ENCODE measurements at places on chromosomes 1 and 21.

GRCh38 chr1:2642560-2643413, 10.0 kb upstream of the MMEL1 start:
- DNase-seq: peak; percentile 16

DNA sequence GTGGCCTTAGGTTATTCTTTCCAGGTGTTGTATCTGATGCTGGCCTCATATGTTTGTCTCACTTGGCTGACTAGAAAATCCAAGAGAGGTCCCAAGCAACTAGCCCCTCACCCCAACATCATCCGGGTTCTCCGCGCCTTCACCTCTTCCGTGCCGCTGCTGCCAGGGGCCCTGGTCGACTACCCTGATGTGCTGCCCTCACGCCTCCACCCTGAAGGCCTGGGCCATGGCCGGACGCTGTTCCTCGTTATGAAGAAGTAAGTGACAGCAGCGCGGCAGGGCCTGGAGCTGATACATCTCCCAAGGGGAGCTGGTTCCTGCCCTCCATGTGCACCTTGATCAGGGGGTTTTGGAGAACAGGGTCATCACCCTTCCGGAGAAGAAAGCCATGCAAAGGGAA, 11.2 kb downstream of the PINK1 start:
- no peak for DNase-seq

GRCh38 chr1:26281971-26282370, 2.1 kb downstream of the SH3BGRL3 start:
- no peak for DNase-seq

DNA sequence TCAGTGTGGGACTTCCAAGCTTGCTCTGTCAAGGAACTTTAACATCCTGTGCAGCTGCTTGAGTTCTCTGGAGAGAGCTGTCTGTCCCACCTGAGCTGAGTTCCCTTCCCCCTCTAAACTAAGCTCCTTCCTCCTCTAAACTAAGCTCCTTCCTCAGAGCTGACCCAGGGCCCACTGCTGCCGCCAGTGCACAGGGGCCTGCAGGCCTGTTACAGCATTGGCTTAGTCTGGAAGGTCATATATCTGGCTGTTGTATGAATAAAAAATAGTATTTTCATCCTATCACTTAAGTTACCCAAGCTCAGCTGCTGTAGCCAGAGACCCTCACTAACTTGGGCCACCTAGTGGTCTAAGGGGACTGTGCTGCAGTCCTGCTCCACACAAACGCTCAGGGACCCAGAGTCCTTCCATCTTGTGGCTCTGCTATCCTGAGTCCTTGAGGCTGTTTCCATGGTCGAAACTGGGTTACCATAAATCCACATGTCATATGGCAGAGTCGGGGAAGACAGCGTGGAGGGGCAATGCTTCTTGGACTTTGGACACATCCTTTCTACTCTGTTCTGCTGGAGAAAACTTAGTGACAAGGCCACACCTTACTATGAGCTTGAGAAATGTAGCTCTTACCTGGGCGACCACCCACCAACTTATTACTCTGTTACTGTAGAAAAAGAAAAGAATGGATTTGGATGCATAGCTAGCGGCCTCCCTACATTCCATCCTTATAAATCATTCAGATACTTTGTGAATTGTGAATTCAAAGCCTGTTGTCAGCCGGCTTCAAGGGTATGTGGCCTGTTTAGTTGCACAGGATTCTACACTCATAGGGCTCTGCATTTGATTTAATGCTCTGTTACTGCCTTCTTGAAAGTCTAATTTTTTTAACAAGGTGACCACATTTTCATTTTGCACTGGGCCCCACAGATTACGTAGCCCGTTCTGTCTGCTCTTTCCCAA, 71.4 kb upstream of the GCLM start:
- no peak for DNase-seq

DNA sequence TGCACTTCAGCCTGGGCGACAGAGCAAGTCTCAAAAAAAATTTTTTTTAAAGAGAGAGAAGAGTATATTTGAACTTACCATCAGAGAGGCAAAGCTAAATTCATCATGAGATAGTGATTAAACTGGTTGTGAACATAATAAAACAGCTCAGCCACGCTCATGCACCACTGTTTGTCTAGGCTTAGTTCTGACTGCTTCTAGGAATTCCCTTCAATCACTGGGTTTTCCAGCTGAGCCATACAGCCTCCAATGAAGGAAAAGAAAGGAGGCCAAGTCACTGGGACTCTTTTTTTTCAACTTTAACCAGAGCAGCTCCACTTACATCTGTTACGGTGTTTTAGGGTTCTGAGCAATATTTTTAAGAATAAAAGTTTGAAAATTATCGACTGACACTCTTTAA, 50.4 kb upstream of the HNRNPU start:
- no peak for DNase-seq

GRCh38 chr1:198627436-198628066, 11.3 kb upstream of the PTPRC start:
- no peak for DNase-seq

DNA sequence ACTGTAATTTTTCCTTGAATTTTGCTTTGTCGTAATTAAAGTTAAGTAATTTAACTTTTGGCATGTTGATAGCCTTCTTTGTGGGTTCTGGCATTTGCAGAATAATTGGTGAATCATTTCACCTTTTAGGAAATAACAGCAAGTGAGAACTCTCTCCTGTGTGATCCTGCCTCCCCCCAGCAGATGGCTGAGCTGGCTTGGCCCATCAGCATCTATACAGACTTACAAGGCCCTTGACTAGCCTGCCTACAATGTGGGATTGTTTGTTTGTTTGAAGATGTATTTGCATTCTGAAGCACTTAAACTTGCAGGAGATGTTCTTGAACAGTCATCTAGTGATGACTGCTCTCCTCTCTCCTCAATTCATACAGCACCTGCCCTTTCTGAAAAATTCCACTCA, 55.9 kb downstream of the MACO1 start:
- DNase-seq: peak; percentile 20

GRCh38 chr1:233140499-233140898, 155.0 kb downstream of the PCNX2 start:
- DNase-seq: no peak

DNA sequence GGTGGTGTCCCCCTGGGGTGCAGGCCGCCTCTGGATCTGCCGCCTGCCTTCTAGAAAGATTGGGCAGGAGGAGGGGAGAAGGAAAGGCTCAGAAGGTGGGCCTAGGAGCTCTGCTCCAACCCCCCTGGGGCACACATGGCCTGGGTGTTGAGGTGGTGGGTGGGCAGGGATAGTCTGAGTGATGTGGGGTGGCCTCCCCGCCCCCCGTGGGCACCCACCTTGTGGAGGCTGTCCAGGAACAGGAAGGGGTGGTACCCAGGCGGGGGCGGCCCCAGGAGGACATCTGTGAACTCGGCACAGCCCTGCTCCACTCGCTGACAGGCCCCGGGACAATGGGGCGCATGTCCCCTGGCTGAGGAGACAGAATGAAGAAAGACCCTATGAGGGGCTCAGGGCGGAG, 54.9 kb downstream of the MORN1 start:
- no peak for DNase-seq

- no peak for DNase-seq
Observed at GRCh38 chr1:3119061-3119460, 50.1 kb downstream of the PRDM16 start.

GRCh38 chr1:39272798-39273469, 68.4 kb downstream of the MACF1 start:
- no peak for DNase-seq

GRCh38 chr1:171172471-171172870, 12.6 kb upstream of the FMO2 start:
- DNase-seq: no peak

- DNase-seq: no peak
Observed at GRCh38 chr21:29145852-29146453, 15.5 kb downstream of the MAP3K7CL start.

- DNase-seq: no peak
Observed at GRCh38 chr1:44029260-44029910, 1.9 kb downstream of the SLC6A9 start.

DNA sequence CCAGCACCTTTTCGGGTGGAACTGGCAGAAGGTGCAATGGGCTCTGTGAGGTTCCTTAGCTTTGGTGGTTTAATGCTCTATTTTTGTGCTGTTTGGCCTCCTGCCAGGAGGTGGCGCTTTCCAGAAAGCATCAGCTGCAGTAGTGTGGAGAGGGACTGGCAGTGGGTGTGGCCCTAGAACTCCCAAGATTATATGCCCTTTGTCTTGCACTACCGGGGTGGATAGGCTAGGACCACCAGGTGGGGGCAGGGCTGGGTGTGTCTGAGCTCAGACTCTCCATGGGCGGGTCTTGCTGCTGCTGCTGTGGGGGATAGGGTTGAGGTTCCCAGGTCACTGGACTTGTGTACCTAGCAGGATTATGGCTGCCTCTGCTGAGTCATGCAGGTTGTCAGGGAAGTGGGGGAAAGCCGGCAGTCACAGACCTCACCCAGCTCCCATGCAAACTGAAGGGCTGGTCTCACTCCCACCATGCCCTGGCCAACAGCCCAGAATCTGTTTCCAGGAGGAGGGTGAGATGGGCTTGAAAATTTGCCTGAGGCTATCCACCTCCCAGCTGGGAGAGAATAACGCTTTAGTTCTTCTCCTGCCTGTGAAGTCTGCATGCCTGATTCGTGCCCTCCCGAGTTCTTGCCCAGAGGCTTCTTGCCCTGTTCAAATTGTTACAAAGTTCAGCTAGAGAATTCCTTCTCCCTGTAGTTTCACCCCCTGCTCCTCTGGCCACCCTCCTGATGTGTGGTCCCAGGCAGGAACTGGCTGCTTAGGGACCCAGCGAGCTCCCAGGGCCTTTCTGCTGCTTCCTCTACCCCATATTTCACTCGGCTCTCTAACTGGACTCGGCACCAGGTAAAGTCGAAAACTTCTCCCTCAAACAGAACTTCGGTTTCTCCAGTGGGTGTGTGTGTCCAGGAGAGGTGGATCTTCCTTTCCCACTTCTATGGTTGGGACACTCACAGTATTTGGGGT, 76.5 kb upstream of the BTG3 start:
- DNase-seq: peak; percentile 63

DNA sequence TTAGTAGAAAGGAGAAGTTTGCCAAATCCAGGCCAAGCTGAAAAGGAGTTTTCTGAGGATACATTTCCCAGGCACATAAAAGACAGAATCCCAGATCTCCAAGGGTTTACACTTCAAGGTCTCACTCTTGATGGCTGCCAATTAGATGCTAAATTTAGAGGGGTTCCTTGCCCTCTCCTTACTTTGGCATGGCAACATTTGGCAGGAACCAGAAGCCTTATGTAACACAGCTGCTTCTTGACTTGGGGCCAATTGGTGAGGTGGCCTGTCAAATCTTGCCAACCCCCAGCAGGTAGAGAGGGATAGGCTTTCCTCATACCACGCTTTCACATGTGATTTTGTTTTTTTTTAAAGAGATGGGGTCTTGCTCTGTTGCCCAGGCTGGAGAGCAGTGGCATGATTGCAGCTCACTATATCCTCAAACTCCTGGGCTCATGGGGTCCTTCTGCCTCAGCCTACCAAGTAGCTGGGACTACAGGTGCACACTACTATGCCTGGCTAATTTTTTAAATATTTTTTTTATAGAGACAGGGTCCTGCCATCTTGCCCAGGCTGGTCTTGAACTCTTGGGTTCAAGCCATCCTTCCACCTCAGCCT, 25.2 kb upstream of the NKAIN1 start:
- DNase-seq: no peak

GRCh38 chr1:76857973-76858372, 9.3 kb upstream of the ST6GALNAC5 start:
- no peak for DNase-seq

DNA sequence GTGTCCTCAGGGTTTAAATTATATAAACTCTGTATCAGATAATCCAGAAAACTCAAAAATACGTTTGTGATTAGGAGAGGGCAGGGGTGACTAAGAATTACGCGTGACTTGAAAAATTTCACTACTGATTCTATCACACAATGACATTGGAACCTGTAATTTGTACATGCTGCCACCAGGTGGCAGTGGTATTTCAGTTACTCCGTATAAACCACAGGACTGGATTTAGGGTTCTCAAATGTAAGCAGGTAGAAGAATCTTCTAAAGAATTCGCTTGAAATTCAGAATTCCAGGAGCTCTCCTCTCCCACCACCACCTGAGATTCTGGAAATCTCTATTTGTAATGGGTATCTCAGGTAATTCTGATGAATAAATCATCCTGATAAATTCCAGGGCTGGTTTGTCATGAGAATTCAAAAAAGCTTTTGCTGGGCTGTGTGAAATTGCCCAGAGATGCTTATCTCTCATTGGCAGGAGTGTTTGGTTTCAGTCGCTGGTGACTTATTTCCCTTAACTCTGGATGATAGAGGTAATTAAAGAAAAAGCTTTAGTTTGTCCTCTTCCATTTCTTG, 1.7 kb upstream of the KRTAP7-1 start:
- DNase-seq: no peak

DNA sequence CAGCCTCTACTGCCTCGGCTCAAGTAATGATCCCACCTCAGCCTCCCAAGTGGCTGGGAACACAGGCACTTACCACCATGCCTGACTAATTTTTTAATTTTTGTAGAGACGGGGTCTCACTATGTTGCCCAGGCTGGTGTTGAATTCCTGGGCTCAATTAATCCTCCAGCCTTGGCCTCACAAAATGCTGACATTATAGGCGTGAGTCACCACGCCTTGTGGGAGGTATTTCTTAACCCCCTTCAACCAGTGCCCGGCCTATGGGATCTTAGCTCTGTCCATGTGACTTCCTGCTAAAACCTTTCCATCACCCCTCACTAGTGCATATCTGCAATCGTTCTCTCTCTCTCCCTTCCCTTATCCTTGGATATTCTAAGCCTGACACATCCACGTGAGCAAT, 86.4 kb downstream of the FOXD2 start:
- no peak for DNase-seq

DNA sequence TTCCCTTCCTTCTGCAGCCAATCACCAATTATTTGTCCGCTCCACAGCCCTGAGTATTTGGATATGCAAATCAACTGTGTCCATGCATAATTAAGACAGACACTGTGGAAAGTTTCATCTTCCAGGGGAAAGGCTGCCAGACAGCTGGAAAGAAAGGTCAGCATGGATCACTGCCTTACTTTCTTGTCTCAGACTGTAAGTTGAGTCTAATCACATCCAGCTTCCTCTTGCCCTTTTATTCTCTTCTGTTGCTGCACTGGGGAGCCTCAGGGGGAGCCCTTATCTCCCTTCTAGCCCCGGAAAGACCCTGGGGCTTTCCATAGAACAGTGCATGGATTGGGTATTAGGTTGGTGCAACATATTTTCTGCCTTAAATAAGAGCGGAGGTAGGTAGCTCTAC, 182.9 kb downstream of the OMA1 start:
- no peak for DNase-seq

- DNase-seq: no peak
Observed at GRCh38 chr1:241114699-241115233, 242.2 kb downstream of the RGS7 start.

DNA sequence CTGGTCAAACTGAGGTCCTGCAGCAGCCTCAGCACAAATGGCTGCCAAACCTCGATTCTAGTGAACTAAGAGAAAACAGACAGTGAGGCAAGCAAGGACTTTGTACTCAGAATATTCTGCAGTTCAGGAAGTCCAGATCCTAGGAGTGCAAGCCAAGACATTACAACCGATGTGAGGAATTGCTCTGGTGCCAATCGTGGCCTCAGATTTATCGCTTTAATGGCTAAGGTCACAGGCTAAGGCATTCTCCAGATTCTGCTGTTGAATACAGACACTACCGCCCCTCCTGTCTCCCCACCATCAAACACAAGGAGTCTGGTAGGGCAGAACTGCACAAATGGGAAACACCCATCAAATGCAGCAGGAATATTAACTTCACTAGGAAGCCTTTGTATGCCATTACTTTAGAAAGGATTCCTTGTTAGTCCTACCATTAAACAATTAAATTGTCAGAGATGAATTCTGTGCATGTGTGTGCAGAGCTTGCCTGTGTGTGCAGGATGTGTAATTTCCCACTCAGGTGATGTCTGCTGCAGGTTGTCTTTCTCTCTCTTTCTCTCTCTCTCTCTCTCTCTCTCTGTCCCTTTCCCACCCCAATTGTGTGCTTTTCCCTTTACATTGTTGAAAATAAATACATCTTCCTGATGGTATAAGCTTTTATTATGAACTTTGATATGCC, 9.2 kb upstream of the SERTAD4 start:
- DNase-seq: no peak

Measured in NCI-H2107 (cell line).